Naive thymus-derived CD8-positive, alpha-beta T cell (primary cell): ENCODE measurements at places on chromosomes 3 and 15. TPM values are rescaled to one million over a fixed set of nuclear protein-coding genes. Genes with fewer than 3 reads are reported as not detected.

DNA sequence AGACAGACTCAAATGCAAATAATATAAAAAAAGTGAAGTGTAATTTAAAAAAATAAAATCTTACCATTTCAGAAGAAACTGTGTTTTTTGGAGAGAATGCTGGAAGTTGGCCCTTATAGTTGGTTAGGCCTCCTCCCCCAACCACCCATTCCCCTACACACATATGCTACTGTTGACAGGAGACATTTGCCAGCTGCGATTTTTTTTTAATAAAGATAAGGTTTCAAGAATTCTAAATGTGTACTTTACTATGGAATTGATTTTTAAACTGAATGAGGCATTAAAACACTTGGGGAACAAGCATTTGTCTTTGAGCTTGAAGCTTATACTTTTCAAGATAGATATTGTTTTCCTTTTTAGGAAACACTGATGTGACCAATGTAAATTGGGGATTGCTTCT lies 4.4 kb upstream of the SSR3 start:
- no peak for DNase-seq
- H3K27ac ChIP-seq, result no peak overlapping the region
- no peaks in the 10 kb centered on the region for H3K36me3 ChIP-seq
- peaks cover 15% of the 10 kb centered on the region for H3K4me1 ChIP-seq
- H3K4me3 ChIP-seq, result no peak overlapping the region

- no peaks in the 10 kb centered on the region for H3K27me3 ChIP-seq
- no peaks in the 10 kb centered on the region for H3K36me3 ChIP-seq
- no peak overlapping the region for H3K27ac ChIP-seq
- H3K4me1 ChIP-seq, result peaks cover 12% of the 10 kb centered on the region
These were observed 5.0 kb downstream of the TMEM207 start for GRCh38 chr3:190444576-190445145.

The CDC25A gene
- not detected for polyA plus RNA-seq

DNA sequence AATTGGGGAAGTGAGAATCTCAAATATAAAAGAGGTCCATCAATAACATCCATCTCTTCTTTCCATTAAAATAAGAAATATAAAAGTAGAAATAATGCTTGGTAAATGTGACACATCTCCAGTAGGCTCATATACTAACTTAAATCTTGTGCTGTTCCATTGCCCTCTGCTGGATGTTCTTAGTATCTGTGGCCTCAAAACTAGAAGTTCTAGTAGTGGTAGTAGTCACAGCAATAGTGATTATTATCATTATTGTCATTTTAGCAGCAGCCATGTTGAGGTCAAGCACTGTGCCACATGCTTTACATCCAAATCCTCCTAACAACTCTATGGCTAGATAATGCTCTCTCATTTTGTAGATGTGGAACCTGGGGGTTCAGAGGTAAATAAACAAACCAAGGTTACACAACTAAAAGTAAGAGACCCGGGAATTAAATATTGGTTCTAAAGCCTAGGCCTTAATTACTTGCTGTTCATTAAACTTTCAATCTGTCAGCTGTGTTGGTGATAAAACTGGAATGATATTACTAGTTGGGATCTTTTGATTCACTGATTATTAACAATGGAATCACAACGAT lies 20.2 kb upstream of the BTLA start:
- DNase-seq, result no peak
- peaks cover 29% of the 10 kb centered on the region for H3K4me1 ChIP-seq
- no peak overlapping the region for H3K27ac ChIP-seq
- no peaks in the 10 kb centered on the region for H3K36me3 ChIP-seq
- no peak overlapping the region for H3K4me3 ChIP-seq

- peaks cover 44% of the 10 kb centered on the region for H3K4me1 ChIP-seq
- H3K4me3 ChIP-seq, result peak overlapping the region; percentile 80
- H3K27ac ChIP-seq, result peak overlapping the region; percentile 97
- H3K27me3 ChIP-seq, result no peaks in the 10 kb centered on the region
- H3K36me3 ChIP-seq, result no peaks in the 10 kb centered on the region
These were observed 2.9 kb upstream of the SATB1 start for GRCh38 chr3:18428036-18428435.

DNA sequence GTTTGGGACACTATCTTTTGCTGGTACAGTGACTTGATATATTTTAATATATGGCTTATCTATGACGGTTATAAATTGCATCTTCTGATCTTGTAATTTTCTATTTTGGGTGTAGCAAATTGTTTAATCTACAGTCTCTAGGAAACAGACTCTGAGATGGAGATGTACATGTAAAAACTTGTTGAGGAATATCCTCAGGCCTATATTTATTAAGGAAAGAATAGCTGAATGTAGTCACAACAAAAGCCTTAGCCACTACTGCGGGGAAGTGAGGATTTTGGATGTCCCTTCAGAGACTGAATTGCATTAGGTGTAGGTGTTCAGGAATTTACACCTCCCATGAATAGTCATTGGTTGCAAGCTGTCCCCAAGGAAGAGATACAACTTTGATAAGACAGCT lies 13.8 kb upstream of the OR5K3 start:
- no peaks in the 10 kb centered on the region for H3K36me3 ChIP-seq
- no peaks in the 10 kb centered on the region for H3K4me1 ChIP-seq
- no peak overlapping the region for H3K4me3 ChIP-seq
- H3K27ac ChIP-seq, result no peak overlapping the region
- no peak for DNase-seq

DNA sequence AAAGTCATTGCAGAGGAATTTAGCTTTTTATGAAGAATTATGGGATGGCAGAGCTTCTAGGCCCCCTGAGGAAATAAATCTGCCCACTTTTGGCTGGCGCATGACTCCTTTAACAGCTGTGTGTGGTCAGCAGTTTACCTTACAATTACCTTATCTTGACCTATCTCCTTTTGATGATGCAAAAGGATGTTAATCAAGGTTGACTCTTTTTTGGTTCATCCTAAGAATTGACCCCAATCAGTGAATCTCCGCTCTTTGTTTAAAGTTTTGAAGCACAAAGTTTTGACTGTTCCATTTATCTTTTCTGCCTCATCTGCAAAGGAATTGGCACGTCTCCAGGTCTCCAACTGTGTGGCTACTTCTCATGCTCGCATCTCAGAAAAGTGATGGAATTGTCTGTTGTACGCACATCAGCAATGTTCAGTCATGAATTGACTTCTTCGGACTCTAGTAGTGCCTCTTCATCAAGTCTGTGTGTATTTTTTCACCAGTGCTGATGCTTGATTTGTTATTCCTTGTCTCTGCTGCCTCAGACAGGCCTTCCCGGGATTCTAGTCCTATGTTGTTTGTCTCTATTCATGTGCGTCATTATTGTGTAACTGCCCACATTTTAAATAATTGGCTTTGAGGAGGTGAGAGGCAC lies 196.2 kb upstream of the CFAP20DC start:
- DNase-seq, result no peak
- peaks cover 8% of the 10 kb centered on the region for H3K4me1 ChIP-seq
- H3K36me3 ChIP-seq, result no peaks in the 10 kb centered on the region
- H3K27ac ChIP-seq, result no peak overlapping the region
- no peaks in the 10 kb centered on the region for H3K27me3 ChIP-seq

GRCh38 chr3:9396301-9396631 lies 1.1 kb upstream of the SETD5 start:
- peaks cover 48% of the 10 kb centered on the region for H3K4me1 ChIP-seq
- H3K4me3 ChIP-seq, result peak overlapping the region; percentile 96
- DNase-seq, result peak; percentile 81
- H3K27ac ChIP-seq, result peak overlapping the region; percentile 99
- no peaks in the 10 kb centered on the region for H3K36me3 ChIP-seq

The CA12 gene
- polyA plus RNA-seq, result not detected

DNA sequence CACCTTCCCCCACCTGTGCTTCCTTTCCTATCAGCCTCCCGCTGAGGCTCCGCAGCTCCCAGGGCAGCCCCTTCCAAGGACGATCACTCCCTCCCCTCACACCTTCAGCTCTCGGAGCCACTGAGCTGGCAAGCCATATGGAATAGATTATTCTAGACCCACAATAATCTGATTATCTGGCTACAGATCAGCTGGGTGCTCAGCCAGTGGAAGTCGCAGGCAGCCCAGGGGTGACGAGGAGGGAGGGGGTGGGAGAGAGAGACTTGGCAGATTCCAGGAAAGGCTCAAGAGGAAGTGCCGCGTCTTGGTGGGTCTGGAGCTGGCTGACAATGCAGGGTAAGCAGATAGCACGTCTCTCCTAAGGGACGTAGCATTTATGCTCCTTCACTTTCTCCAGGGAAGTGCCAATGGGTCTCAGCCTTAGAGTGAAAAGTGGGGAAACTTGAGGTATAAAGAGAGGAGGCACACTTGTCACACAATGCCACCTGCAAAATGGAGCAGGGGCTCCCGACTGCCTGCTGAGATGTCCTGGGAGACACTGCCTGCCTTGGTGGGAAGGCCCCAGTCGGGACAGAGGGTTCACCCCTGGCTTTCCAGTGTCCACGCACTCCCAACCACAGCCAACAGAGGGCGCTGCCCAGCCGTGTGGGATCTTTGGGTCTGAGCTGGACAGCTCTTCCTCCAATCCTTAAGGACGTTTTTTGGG lies 9.4 kb upstream of the MESP1 start:
- H3K4me3 ChIP-seq, result no peak overlapping the region
- H3K27ac ChIP-seq, result no peak overlapping the region
- H3K36me3 ChIP-seq, result no peaks in the 10 kb centered on the region
- H3K27me3 ChIP-seq, result no peaks in the 10 kb centered on the region
- H3K4me1 ChIP-seq, result no peaks in the 10 kb centered on the region

GRCh38 chr3:72043204-72044133 lies 258.5 kb upstream of the PROK2 start:
- no peak overlapping the region for H3K27ac ChIP-seq
- H3K27me3 ChIP-seq, result peaks cover 16% of the 10 kb centered on the region
- DNase-seq, result no peak

GRCh38 chr3:14601692-14602005 lies 49.9 kb upstream of the CCDC174 start:
- H3K27ac ChIP-seq, result no peak overlapping the region
- DNase-seq, result no peak
- H3K27me3 ChIP-seq, result peaks cover 60% of the 10 kb centered on the region
- H3K36me3 ChIP-seq, result no peaks in the 10 kb centered on the region

The CLRN1 gene
- not detected for polyA plus RNA-seq

The STRIT1 gene
- polyA plus RNA-seq, result not detected
